Effector memory CD4-positive, alpha-beta T cell (primary cell): ENCODE measurements at places on chromosomes 12 and 14.

GRCh38 chr14:34220378-34220706, 241.7 kb downstream of the SPTSSA start:
- DNase-seq = no peak

DNA sequence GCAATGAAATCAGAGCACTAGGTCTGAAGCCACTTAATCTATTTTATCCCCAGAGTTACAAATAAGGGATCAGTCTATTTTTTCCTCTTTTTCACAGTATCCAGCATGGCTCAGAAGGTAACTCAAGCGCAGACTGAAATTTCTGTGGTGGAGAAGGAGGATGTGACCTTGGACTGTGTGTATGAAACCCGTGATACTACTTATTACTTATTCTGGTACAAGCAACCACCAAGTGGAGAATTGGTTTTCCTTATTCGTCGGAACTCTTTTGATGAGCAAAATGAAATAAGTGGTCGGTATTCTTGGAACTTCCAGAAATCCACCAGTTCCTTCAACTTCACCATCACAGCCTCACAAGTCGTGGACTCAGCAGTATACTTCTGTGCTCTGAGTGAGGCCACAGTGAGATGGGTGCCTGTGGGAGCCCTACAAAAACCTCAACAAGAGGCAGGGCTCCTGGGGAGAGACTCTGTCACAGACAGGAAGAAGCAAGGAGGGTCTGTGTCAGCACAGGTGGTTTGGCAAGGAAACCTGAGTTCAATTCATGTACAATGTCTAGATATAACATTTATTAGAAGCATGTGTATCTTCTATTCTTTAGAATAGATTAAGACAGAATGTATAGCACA, 334.3 kb upstream of the OR4E1 start:
- no peak for DNase-seq

- no peak for DNase-seq
Measured at GRCh38 chr12:121025442-121026226, 9.3 kb upstream of the C12orf43 start.

- DNase-seq = no peak
Measured at GRCh38 chr14:28875934-28876571, 109.5 kb downstream of the FOXG1 start.

GRCh38 chr12:11668611-11669010, 19.1 kb downstream of the ETV6 start:
- no peak for DNase-seq

- no peak for DNase-seq
Measured at GRCh38 chr12:11916771-11917170, 154.0 kb upstream of the BCL2L14 start.

GRCh38 chr12:85564786-85565185, 271.4 kb downstream of the RASSF9 start:
- no peak for DNase-seq

DNA sequence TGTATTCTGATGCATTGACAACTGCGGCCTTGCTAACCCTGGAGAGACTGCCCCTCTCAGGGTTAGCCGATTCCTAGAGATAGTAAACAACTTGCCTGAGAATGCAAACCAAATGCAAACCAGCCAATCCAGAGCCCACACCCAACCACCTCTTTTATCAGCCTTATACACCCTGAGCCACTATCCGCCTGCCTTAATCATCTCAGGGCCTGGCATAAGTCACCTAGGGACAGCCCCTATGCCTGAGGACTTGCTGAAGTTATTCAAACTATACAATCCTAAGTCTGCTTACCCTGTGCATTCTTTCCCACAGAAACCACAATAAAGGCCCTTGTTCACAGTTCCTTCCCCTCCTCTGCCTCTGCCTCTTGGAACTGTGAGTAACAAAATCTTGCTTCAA, 177.2 kb downstream of the KCNA5 start:
- DNase-seq = no peak

DNA sequence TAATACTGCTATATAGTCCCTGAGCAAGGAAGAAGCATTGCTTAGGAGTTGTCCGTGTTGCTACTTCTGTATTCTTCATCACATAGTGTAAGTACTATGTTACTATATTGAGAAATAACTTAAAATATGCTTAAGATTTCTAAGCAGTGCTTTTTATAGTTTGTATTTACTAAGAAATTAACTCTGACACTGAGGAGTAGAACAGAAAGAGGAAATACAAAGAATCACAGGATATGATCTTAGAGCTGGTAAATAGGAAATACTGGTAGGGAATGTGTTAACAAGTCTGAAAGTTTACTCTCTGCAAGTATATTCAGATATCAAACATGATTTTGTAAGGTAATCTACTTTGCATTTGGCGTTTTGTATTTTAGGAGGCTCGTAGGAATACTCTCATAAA, 15.5 kb downstream of the XPOT start:
- no peak for DNase-seq

DNA sequence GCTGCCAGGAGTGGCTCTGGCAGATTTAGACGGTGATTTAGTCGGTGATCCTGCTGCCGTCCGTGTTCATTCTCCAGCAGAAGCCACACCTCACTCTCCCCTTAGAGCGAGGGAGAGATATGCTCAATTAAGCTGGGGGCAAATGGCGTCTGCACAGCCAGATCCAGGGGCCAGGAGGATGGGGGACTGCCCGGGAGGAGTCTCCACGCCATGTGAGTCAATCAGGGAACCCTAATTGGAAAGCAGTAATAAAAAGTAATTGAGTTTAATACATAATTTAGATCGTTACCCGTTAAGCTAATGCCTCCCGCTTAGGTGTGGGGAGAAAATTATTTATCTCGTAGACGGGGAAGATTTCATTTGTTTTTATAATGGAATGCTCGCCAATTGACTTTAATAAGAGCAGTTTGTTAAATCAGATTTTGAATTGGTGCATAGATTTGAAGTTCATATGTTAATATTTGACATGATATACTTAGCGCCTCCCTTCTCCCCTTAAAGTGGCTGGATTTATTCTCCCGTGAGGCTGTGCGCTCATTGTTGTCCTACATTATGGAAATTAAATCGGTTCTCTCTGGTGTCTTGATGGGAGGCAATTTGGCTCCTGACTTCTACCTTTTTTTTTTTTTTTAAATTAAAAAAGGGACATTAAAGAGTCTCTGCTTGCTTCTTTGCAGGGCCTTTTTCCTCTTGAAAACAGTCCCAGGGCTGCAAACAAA, 104.9 kb upstream of the C14orf180 start:
- no peak for DNase-seq

DNA sequence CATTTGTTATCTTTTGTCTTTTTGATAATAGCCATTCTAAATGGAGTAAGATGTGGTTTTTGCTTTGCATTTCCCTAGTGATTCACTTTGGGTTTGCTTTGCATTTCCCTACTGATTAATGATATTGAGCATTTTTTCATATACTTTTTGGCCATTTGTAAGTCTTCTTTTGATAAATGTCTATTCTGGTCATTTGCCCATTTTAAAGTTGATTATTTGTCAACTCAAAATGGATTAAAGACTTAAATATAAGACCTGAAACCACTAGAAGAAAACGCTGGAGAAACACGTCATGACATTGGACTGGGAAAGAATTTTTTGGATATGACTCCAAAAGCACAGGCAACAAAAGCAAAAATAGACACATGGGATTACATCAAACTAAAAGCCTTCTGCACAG, 148.0 kb downstream of the APAF1 start:
- DNase-seq = no peak

GRCh38 chr14:20455355-20456300, 602 bp downstream of the APEX1 start:
- no peak for DNase-seq

GRCh38 chr12:119802472-119802871, 74.6 kb downstream of the CIT start:
- DNase-seq = no peak

- no peak for DNase-seq
Measured at GRCh38 chr12:50275556-50275955, 7.8 kb downstream of the LIMA1 start.

DNA sequence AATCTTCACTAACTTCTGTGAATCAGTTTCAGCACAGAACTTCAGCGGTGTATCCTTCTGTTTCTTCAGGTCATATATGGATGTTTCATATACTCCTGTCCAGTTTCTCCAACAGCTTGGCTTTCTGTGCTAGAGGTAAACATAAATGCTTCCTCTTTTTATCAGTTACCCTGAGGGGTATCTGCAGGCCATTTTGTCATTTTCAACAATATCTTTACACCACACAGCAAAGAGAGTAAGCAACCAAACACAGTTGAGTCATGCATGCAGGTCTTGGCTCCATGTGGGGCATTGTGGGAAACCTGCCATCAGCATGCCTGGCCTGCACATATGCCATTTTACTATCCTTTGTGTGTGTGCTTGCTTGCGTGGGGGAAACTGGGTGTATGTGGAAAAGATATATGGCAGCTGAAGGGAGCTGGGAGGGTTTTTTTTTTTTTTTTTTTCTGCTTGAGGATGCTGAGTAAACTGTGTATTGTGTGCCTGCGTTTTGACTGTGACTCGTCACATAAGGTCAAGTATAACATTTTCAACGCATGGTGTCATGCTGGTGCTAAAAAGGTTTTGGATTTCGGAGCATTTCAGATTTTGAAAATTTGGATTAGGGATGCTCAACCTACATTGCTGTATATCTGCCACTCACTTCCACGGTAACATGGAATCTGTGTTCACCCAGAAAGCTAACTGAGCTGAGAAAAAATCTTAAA, 56.1 kb upstream of the YARS2 start:
- no peak for DNase-seq

- no peak for DNase-seq
Measured at GRCh38 chr12:82996168-82996812, 309.6 kb downstream of the TMTC2 start.

DNA sequence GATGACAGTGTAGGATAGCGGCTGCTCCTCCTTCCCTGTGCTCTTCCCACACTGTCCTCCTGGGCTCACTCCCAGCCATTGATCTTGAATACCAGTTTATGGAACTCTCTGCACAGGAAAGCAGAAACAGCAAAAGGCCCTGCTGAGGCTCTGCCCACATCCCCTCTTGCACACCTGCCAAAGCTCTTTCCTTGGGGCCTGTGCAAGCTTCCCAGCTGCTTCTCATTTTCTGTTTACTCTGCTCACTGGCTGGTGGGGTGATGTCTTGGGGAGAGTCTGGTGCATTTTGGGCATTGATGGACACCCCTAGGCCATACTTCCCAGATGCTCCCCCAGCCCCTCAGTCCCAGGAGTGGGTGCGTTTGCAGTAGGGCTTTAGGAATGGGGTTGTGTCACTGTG, 361.8 kb downstream of the TMEM121 start:
- DNase-seq = no peak

- DNase-seq = no peak
Measured at GRCh38 chr12:3250034-3250433, 172.9 kb downstream of the TSPAN9 start.
